ENCODE measurements at places on chromosomes 2 and 18. TPM values are rescaled to one million over a fixed set of nuclear protein-coding genes. Genes with fewer than 3 reads are reported as not detected.

Gene GAL3ST2
- not detected for total RNA-seq

Gene STARD6
- 0.33 TPM for total RNA-seq

Gene IMPACT
- total RNA-seq: 27.9 TPM

Gene CUL3
- total RNA-seq: 60.4 TPM

Gene ALPG
- not detected for total RNA-seq

Data from vein endothelial cell (primary cell).